Neural progenitor cell (in vitro differentiated cells): ENCODE measurements at places on chromosomes 7 and 10.
A peak's percentile ranks its signal among the peaks of the same experiment; 100 is the strongest.

GRCh38 chr10:8898745-8899330 is 844.4 kb downstream of the GATA3 start:
- no peak for DNase-seq

GRCh38 chr10:5818894-5819293 is 5.7 kb upstream of the GDI2 start:
- DNase-seq, result no peak

GRCh38 chr10:78407009-78407711 is 373.5 kb downstream of the RPS24 start:
- peak; percentile 97 for DNase-seq

DNA sequence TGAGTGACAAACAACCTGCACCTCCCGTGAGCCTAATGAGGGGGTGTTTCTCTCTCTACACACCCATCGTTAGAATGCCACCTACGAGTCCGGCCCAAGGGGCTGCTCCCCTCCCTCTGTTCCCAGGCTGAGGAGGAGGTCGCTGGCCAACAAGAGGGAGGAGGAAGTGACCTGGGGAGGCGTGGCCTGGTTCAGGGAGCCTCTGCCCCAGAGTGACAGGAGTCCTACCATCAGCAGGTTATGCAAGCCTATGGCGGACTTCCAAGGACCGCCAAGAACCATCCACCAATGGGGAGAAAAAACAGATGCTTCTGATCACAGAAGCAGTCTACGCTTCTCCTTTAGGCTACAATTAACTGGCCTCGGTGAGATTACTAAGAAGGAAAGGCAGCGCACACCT is 12.3 kb upstream of the EGFR start:
- DNase-seq, result no peak

- DNase-seq, result no peak
These were observed 247.6 kb downstream of the CCDC7 start for GRCh38 chr10:32693441-32693979.

- no peak for DNase-seq
These were observed 203.0 kb upstream of the HDAC9 start for GRCh38 chr7:18292584-18292983.

GRCh38 chr10:16392531-16393069 is 44.2 kb upstream of the PTER start:
- DNase-seq, result no peak

DNA sequence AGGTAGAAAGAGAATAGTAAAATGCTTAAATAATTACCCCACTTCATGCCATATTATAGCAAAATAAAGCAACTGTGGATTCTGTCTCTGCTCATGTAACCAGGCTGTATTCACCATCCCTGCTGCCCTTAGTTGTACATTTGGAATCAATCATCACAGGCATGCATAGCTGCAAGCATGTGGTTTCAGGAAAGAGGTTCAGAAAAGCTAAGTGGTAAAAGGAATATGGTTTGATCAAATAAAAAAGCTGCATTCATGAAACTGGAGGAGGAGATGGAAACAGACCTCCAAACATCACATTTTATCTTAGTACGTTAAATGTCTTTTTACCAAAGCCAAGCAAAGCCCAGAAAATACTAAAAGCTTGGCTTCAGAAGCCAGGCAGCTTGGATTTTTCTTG is 81.3 kb downstream of the ADAM22 start:
- DNase-seq, result no peak

DNA sequence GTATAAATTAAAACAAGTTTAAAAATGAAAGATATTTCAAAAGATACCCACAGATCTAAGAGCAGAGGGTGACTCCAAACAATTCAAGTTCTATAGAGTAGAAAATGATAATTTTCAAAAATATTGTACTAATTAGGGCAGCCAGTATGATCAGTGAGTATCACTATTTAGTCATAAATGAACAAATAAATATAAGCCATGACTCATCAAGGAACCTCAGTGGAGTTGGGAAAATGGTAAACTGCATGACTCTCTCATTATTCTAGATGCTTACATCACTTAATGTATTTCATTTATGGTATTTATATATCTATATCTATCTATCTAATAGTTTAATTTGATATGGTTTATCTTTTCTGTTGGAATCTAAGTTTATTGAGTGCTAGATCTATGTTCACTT is 94.3 kb downstream of the THSD7A start:
- DNase-seq, result no peak
